ENCODE measurements at places on chromosomes 1 and 21.

DNA sequence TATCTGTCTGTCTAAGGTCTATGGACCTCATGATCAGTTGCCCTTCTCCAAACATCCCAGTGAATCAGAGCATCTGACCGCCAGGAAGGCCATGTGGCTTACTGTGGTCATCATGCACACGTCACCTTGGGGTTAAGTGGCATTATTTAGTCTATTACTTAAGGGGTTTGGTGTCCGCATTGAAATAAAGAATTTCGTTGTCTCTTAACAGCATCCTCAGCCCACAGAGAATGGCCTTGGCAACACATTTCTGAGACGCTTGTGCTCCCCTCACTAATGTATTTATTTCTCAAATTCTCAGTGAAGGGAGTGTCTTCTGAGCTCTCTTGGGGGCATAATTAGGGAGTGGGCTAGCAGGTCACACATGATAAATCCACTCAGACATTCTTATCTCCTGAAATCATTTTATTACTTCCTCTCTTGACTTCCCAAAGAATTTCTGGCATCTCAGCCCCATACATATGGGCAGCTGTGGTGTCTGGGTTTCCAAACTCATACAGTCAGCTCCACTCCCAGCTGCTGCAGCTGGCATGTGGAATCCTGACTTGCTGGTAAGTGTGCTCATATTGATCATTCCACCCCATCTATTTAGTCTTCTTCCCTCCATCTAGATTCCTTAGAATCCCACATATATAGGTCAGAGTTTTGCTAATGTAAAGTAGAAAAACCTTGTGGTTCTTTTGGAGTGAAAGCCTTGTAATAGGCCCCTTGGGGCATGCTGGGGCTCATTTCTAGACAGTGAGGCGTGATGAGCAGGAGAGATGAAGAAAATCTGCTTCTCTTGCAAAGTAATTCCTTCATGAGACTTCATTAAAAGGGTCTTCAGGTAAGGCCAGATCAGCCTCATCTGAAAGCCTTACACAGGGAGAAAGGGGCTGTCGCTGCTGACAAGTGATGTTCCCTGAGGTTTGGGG is 110.5 kb downstream of the HHAT start:
- DNase-seq: peak; percentile 59

DNA sequence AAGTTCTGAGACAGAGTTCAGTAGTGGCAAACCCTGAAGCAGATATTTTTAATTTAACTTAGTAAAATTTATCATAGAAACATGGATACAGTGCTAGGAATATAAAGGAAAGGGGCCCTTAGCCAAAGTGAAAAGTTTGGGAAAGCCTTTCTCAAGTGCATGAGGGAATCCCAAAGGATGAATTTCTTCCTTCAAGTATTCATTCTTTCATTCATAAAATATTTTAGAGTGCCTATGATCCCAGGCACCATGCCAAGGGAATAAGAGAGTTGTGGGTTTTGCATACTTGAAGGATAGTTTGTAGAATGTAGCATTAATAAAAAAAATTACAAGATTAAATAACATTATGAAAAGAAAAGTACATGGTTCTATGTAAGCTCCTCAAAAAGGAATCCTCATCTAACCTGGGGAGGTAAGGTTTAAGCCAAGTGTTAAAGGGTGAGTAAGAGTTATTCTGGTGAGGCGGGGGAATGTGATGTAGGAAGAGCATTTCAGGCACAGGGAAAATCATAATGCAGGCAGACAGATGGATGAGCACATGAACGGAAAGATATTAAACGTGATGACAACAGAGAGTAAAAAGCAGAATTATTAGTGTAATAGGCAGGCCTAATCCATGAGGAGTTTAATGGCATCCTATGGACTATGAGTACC is 40.4 kb upstream of the NTNG1 start:
- DNase-seq: no peak

GRCh38 chr1:88472298-88472697 is 211.8 kb upstream of the PKN2 start:
- no peak for DNase-seq

DNA sequence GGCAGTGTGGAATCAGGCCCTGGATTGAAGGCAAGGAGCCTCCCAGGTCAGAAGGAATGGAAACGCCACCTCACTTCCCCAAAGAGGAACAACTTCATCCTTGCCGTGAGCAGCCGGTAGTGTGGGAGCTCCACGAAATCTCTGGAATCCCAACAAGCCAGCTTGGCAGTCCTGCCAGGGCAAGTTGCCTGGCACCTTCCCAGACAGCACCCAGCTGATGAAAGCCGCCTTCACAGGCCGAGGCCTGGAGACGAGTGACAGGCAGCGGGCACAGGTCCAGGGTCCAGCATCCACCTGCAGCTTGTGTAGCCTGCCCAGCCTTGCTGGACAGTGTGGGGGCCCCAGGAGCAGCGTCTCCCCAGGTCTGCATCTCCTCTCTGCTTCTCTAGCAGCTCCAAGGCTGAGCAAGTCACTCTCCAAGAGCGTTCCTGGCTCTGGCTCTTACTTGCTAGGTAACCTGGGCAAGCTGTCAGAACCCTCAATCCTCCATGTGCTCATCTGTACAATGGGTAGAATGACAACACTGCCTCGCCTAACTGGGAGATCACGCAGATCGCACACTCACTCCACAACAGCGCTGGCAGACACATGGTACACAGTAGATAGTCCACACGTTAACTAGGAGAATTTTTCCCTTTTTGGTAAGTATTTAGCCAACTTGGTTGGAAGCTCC is 43.0 kb downstream of the ACOT7 start:
- no peak for DNase-seq

DNA sequence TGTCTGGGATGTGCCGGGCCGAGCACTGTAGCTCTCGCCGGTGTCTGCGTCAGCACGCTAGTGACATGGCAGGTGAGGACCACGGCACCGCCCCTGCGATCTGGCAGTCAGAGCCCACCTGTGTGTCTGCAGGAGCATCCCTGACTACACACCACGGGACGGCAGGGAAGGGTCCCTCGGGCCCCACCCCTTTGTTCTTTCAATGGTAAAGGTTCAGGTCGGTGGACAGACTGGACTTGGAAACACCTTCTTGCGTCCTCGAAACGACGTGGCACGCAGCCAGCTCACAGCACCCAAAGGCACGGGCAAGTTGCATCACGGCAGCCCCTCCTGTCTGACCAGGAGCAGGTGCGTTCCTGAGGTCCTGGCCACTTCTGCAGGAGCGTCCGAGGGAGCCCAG is 3.7 kb upstream of the SAMD11 start:
- no peak for DNase-seq

- DNase-seq: no peak
Observed at GRCh38 chr1:33321178-33321577, 280 bp upstream of the A3GALT2 start.

GRCh38 chr1:37728416-37728815 is 36.1 kb downstream of the CDCA8 start:
- DNase-seq: no peak

DNA sequence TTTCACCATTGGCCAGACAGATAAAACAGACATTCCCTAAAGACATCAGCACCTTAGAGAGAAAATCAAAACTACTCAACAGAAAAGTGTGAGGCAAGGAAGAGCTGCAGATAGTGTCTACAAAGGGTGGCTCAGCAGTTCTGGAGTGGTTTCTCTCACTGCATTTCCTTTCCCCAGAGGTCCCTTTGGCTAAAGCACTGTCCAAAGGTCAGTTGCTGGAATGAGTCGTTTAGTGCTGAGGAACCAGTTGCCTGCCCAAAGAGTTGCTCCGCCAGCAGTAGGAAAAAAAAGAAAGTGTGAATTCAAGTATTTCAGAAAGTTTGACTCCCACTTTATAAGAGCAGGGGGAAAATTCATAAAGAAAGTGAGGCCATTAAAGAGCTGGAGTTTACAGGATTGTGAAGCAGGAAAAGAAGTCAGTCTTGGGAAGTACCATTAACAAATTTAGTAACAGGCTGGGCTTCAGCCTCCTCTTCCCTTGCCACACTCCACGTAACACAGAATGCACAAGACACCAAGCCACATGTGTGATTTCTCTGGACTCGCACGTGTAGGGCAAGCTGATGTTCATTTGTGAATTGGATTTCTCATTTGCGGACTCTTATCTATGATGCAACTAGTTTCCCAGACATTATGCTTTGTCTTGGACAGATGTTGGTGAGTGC is 122.2 kb downstream of the RUNX1 start:
- no peak for DNase-seq

DNA sequence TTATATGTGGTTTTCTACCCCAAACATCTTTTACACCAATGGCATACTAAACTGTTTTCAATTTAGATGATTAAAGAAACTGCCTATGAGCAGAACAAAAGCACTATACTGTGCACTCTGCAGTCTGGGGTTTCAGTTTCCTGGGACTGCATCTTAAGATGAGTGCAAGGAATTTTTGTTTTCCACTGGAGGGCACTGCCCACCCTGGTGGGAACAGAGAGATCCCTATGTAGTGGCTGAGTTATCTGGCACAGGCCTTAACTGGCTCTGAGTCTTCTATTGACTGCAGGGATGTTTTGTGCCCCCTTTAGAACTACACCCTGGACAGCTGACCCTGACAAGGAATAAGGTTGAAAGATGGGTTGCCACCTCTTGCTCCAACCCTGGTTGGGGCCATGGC is 12.0 kb downstream of the PROK1 start:
- no peak for DNase-seq

- no peak for DNase-seq
Observed at GRCh38 chr1:245953876-245954660, 553.0 kb downstream of the SMYD3 start.

GRCh38 chr1:24089027-24089742 is 22.8 kb downstream of the MYOM3 start:
- no peak for DNase-seq

DNA sequence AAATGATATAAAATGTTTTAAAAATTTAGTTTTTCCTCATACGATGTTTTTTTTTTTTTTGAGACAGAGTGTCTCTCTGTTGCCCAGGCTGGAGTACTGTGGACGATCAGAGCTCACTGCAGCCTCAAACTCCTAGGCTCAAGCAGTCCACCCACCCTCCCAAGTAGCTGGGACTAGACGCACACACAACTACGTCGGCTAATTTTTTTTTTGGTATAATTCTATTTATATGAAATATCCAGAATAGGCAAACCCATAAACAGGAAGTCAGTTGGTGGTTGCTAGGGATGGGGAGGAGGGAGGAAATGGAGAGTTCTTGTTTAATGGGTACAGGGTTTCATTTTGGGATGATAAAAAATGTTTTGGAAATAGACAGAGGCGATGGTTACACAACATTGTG is 56.5 kb downstream of the WARS2 start:
- no peak for DNase-seq

DNA sequence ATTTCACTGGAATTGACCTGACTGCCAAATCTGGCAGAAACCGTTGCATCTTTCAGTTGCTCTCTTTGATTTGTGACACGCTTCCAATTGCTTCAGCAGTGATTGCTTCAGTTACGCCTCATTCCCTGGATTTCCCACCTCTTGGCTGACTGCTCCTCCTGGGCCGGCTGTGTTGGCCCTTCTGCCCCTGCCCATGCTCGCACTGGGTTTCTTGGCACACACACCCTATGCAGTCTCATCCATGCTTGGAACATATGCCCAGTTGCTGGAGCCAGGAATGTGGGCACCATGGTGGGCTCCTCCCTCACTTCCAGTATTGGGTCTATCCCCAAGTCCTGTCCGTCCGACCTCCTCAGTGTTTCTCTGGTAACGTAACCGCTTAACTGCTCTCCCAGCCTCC is 2.2 kb upstream of the ZBTB21 start:
- DNase-seq: peak; percentile 65

Measured in right forelimb (tissue), 1 donor.